ENCODE measurements at places on chromosomes 3 and 15.

GRCh38 chr3:119140466-119140865 lies 5.5 kb upstream of the TEX55 start:
- DNase-seq = no peak

DNA sequence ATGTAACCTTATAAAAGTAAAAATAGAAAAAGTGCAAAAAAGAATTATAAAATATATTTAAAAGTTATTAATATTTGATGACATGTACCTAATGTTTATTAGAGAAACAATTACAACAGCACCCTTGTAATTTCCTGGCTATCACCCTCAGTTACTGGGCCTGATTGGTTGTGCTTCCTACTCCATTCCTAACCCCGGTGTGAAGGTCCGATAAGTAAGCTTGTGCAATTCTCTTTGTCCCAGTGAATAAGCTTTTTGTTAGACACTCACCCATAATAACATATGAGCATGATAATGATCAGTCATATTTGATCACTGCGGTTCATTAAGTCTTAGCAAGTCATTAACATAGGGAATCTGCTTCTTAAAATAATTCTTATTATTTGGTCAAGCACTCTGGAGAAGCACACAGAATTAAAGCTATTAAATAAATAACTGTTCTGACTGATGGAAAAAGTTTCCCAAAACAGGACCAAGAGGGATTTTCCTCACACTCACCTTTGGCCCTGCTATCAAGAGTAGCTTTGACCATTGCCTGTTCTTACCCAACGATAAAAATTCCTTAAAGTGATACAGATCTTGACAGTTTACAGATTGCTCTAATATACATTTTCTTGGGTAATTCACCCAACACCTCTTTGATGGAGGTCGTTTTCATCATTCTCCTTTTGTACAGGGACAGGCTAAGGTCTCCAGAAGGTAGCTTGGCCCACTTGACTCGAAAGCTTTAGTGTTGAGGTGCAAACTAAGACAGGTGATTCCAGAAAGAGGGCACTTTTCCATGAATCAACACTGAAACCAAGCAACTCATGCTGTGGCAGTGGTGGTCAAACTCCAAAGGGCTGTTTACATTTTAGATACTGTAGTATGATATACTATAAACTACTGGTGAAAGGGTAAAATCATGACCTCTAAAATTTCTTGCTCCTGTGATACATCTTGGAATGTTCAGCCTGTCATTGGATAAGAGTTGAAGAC lies 543.0 kb upstream of the KCNMB2 start:
- DNase-seq = no peak

DNA sequence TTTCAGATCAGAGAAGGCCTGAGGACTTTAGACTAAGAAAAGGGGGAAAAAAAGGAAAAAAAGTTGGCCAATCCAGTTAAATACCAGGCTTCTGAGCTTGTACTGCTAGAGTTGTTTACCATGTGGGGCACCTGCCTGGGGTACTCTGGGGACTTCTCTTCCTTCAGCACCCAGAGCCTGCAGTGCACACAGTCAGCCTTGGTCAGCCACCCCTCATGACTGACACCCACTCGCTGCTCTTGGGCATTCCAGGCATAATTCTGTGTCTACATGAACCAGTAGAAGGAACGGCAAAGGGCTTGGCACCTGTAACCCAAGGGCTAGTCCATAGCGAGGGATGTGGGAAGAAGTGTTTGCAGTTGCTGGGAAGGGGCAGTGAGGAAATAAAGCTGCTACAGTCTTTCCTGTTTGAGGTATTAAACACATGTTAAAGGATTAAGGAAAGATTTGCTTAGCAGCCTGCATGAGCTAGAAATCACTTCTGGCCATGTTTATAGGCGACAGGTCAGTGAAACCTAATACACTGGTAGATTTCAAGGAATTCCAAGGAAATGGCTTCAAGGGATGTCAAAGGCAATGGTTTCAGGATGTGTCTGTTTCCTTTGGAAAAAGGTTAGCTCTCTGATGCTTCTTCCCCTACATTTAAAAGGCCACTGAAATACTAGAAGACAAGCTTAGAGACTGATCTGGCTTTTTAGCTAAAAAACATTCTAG lies 232.5 kb downstream of the CHST2 start:
- DNase-seq = no peak

- no peak for DNase-seq
These were observed 129.0 kb downstream of the TJP1 start for GRCh38 chr15:29693225-29693624.

GRCh38 chr3:28612232-28612631 lies 263.6 kb upstream of the AZI2 start:
- DNase-seq = no peak

DNA sequence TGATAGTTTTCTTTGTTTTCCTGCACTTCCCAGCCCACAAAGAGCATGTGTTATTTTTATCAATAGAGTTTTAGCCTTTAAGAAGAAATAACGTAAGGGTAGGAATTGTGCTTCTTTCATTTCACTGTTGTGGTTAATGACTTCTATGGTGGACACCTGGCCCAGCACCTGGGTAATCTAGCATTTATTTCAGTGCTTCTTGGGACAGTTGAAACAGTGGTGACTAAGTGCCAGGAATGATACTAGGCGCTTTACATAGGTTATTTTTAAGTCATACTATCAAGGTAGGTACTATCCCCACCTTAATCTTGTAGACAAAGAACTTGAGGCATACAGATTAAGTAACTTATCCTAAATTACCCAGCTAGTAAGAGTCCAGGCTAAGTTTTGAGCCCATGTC lies 243.8 kb downstream of the SOX2 start:
- no peak for DNase-seq

Data from A549 (cell line).